ENCODE measurements at places on chromosomes 2 and 18.

DNA sequence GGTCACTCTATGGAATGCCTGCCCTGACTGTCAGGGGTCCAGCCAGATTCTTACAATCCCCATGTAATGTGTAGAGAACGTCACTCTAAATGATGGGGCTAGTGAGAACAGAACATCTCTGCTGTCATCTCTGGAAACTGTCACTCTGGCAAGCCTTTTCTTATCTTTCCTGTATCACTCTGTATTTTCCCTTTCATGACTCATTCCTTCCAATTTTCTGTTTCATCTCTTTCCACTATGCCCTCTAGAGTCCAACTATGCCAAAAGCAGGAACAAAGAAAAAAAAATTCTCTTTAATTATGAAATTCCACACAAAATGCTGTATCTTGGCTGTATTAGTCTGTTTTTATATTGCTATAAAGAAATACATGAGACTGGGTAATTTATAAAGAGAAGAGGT, 608.8 kb downstream of the ADCYAP1 start:
- DNase-seq: no peak

- DNase-seq: no peak
Observed at GRCh38 chr2:15645300-15645699, 53.6 kb downstream of the DDX1 start.

- DNase-seq: no peak
Observed at GRCh38 chr18:51288582-51288981, 91.1 kb upstream of the MEX3C start.

DNA sequence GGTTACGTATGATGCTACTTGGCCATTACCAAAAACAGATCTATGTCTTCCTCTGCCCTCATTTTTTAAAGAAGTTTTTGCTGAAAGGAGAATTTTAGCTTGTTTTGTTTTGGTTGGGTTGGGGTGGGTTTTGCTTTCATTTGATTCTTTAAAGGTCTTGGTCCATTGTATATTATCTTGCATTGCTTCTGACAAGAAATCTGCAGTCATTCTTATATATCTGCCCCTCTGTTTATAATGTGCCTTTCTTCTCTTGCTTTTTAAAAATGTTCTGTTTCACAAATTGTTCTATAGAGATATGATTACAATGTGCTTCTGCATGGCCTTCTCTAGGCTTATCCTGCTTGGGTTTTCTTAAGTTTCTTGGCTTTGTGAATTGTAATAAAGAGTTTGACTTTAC, 660.6 kb downstream of the RNF144A start:
- DNase-seq: no peak

DNA sequence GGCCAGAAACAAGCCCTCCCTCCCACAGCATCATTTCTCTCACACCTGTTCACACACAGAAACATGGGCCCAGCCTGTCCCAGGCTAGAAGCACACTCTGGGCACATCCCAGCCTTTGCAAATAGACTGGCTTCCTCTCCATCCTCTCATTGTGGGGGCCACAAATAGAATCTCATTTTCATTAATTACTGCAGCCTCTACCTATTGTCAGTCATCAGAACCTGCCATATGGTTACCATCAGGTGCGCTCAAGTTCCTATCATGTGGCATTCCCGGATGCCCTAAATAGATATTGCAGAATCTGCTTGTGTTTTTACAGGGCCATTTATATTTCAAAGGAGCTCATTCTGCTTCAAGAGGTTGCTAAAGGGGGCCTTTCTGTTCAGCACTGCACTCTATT, 460.7 kb downstream of the BCL11A start:
- DNase-seq: no peak

DNA sequence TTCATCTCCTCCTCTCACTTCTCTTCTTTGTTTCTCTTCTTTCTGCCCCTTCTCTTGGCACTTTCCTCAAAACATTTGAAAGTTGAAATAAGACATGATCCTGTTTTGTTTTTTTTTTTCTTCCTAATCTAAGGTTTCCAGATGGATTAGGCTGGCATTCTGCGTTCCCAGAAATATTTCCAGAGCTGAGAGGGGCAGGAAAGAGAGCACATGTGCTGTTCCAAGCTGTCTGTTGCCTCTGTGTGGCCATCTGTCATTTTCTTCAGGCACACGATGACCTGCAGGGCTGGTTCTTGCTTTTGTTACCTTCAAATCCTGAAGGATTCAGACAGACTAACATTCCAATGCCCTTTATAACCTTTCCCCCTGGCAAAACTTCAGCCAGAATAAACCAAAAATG, 142.9 kb downstream of the RNF144A start:
- no peak for DNase-seq

DNA sequence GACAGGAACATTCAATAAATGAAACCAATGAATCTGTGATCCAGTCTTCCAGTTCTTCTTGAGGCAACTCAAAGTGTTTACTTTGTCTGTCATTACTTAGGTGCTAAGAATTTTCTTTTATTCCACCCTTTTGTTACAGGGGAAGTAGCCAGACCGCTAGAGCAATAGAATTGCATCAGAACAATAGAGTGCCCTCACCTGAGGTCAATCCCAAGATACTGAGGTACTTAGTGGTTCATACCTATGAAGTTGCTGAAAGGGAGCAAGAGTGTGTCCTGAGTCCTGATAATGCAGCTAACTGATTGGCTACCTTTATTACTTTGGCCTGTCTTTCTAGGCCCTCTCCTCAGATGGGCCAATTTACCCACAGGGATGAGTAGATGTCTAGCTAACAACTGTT, 359.4 kb upstream of the KCNH7 start:
- no peak for DNase-seq

DNA sequence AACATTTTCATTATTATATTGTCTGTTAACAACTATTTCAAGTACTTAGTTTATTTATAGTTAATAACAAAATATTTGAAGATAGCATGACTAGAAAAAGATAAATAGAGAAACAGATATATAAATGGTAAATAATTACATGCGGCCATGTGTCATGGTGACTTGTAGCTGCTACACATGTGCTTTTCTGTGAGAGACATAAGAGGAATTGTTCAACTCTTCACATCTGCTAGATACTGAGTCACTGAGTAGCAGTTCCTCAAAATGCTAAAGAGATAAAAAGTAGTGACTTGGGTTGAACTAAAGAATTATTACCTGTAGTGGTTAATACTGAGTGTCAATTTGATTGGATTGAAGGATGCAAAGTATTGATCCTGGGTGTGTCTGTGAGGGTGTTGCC, 37.5 kb upstream of the SCN9A start:
- DNase-seq: no peak
